ENCODE measurements at places on chromosomes 6 and 20.

DNA sequence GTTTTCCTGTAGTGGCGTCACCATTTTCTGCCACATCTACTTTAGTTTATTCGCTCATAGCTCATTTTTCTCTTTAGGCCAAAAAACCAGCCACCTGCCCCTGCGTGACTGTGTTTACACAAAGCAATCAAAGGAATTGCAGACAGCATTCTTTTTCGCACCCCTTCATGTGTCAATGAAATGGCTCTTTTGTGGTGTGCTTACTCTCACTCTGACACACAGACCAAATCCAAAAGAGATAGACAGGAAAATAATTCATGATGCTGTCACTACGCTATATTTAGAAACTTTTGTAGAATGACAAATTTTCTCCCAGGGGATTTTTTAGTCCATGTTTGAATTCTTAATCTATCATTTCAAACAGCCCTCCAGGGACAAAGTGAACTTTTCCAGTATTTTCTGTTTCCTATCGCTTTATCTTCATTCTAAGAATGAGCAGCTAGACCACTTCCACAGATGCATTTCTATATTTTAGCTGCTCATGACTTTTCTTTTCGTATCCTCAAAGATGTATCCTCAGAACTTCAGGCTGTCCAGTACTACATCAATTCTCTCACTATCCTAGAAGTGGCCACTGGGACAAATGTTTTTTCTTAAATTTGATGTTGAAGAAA, 37.9 kb upstream of the KHDRBS2 start:
- DNase-seq = no peak

DNA sequence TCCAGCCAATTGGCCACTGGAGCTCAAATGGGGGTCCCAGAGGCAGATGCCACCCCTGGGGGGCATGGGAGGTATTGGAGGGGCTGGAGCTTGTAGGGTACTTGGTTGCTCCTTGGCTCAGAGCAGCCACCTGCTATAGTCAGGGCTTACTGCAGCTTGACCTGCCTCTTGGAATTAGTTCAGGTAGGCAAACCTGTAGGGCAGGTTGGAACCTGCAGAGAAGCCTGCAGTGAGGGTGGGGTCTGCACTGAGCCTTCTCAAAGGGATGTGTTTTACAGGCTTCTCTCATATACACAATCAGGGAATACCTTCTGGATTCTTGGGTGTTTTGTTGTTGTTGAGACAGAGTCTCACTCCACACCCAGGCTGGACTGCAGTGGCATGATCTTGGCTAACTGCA, 94.2 kb upstream of the MYL9 start:
- no peak for DNase-seq

DNA sequence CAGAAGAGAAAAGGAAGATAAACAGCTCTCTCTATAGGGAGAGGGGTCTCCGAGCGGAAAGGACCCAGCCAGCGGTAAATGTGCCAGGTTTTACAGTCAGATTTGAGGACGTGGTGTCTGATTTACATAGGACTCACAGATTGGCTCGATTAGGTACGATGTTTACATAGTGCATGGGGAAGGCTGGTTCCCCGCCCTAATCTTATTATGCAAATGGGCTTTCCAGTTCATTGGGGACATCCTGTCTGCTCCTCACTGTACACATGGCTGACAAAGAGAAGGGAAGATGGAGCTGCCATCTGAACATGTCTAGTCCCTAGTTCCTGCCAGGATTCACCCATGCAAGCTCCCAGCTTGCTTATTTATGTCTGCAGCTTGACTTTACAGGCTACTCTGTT, 119.9 kb downstream of the RNF144B start:
- no peak for DNase-seq

GRCh38 chr6:41503827-41504465, 42.2 kb upstream of the FOXP4 start:
- no peak for DNase-seq

DNA sequence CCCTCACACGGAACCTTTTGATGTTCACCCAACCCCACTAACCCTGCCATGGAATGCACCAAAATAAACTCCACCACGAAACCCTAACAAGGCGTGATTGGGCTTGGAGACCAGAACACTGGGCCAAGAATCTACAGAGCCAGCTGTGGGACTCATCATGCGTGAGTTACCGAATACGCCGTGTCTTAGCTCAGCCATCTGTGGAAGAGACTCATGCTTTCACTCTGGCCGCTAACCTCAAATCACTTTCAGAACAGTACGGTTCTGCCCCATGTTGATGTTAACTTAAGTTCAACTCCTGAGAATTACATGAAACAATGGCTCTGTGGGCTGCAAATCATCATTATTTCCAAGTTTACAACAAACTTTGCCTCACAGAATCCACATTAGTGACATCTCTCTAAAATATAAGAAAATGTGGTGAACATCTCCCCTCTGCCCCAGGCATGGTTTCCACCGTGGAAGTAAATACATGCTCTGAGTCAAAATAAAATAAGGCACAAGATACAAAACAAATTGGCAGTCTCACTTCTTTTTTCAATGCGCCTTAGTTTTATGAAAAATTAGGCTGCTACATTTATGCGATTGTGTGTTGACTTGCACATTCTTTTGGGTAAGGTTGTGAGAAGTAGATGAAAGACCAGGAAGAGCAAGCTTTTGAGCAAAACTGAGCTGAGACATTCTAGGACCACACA, 308.9 kb upstream of the EXOC2 start:
- DNase-seq = no peak

- no peak for DNase-seq
Measured at GRCh38 chr20:18314786-18315406, 26.6 kb downstream of the ZNF133 start.

DNA sequence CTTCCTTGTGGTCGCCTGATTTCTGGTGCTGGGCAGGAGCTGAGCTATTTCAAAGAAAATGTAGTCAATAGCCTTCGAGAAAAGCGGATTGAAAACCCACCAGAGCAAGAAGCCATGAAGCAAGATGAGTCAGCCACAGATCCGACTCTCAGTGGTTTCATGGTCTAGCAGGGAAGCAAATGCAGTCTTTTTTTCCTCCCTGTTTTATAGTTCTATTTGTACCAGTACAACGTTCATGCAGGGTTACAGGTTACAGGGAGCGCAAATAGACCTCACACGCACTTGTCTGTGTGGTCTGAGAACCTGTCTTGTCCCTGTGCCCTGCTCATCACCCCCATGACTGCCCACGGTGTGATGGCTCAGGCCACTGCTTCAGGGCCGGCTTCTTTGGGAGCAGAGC, 309.8 kb upstream of the SUPT3H start:
- DNase-seq = no peak

DNA sequence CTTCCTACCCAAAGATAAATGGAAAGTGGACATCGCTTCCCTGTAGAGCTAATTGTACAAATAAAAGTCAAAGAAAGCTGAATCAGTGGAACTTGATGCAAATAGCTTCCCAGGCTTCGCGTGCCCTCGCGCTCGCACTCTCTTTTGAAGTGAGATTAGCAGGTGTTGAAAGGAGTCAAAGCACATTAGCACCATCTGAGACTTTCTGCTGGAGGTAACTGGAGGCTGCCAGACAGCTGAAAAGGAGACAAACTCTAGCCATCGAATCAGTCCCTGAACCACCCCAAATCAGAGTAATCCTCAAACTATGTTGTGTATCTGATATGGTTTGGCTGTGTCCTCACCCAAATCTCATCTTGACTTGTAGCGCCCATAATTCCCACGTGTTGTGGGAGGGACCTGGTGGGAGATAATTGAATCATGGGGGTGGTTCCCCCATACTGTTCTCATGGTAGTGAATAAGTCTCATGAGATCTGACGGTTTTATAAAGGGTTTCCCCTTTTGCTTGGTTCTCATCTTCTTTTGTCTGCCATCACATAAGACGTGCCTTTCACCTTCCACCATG, 23.7 kb downstream of the SULF2 start:
- DNase-seq = no peak

DNA sequence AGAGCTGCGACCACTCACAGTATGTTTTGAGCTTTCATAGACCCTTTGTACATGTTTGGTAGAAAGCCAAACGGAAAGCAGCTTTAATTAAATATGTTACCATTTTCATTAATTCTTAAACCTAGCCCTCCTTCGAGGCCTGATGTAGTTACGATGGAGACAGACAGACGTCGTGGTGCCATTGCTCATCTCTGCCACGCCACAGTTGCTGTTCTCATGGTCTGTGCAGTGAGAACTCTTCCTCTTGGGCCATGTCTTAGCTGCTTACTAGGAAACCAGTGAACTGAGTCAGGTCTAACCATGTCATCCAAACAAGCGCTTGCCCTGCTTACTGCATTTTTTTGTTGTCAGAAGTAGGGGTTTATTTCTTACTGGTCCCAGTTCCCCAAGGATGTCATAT, 62.8 kb downstream of the SNX9 start:
- no peak for DNase-seq

GRCh38 chr20:40463171-40463570, 225.9 kb downstream of the MAFB start:
- DNase-seq = no peak

DNA sequence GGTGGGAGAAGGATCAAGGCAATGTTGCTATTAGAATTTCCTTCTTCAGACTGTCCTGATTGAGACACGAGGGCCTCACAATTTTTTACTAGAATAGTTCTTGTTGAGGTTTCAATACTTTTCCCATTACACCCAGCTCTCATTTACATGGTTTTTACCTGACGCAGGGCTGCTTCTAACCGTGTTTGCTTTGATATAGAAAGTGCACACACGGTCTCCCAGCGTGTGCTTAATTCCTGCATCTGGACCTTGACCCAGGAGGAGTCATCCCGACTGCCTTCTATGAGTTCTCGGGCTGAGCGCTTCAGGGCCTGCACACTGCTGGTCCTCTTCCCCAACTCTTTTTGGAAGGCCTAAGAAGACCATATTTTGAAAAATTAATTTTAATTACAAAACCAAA, 160.2 kb downstream of the DST start:
- no peak for DNase-seq

DNA sequence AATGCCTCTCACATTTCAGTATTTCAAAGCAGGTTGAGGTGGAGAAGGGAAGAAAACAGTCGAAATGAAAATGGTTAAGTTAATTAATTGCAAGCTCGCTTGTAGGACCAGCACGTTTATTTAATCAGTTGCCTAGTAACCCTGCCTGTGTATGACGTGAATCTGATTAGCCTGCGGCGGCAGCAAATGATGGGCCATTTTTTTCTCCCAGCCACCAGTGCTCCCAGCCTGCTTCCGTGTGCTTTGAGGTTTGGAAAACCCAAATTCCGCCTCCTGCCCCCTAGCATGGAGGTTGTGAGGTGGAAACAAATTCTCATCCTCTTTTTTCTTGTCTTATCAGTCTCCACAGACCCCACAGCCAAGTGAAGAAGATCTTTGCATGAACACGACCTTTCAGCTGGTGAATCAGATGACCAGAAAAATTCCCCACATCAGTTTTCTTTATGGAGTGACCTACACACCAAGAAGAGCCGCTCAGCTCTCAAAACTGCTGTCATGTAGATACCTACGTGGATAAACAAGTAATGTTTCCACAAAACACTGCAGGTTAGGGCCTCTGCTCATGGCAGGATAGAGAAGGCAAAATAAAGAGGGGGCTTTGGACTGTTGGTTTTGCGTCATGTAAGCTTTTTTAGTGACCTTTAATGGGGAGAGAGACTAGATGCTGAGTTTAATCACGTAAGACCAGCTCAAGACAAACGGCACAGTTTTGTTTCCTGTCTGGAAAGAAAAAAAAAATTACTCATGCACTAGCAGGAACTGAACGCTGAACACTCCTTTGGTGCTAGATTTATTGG, 572.9 kb upstream of the NOX3 start:
- DNase-seq = no peak

- no peak for DNase-seq
Measured at GRCh38 chr6:52510213-52510562, 66.7 kb downstream of the TRAM2 start.

DNA sequence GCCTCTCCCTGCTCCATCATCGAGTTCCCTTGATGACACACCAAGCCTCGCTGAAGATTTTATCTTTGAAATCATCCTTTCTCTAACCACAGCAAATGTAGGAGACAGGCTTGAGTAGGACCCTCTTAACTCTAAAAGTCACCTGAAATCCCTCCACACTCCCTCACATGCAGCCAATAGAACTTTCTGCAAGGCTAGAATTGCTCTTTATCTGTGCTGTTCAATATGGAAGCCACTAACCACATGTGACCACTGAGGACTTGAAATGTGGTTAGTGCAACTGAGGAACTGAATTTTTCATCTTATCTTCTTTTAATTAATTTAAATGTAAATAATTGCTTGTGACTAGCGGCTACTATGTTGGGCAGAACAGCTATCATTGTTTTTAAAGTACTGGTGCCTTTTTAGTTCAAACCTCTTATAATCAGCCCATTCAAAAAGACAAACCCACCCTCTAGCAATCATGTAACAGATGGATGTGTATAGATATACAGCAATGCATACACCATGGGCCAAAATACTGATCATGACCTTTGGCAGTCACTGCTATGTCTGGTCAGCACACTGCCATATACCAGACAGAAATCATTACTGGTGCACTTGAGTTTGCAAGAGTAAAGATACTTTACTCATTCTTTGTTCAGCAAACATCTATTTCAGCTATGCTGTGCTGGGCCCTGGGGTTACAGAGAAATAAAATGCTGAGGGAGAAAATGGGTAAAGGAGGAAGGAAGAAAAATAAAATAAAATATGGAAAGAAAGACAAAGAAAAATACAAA, 50.0 kb downstream of the GFOD1 start:
- no peak for DNase-seq

DNA sequence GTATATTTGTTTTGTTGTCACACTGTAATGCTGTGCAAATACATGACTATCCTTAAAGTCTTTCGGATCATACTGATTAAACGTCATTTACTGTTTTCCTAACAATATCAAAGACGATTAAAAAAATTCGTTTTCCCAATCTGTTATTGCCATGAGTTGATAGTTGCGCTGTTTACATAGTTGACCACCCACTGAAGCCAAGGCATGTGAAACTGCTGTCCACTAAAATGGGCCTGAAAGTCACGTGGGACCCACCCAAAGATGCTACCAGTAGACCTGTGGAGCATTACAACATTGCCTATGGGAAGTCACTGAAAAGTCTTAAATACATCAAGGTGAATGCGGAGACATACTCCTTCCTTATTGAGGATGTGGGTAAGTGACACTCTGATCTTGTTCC, 28.1 kb downstream of the FNDC1 start:
- no peak for DNase-seq

DNA sequence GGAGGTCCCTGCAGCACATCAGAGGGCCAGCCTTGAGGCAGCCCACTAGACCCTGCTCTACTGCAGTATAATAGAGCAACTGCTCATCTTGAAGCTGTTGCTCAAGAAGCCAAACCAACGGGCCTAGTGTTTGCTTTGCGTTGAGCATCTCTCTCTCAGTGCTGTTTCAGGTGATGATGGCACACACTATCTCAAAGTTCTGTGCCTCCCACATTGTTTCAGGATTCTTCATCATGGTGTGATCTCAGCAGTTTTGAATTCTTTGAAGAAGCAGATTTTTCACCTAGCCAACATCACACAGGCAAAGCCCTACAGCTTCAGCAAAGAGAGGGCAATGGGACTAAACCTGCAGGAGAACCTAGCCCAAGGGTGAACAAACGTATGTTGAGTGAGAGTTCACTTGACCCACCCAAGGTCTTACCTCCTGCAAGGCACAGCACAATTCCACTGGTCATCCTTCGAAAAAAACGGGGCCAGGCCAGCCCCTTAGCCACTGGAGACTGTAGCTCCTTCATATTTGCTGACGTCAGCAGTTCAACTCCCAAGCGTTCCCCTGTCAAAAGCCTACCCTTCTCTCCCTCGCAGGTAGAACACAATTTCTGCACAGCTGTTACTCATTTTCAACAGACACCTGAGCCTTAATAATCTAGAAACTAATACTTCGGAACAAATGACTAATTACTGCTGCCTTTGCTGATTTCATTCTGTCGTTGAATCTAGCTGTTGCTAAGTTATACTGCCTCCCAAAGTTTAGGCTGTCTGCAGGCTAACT, 15.8 kb downstream of the MYB start:
- DNase-seq = no peak

GRCh38 chr6:140915103-140915502, 1217.6 kb upstream of the GJE1 start:
- DNase-seq = peak; percentile 40

Measured in NCI-H1694 (cell line).